ENCODE measurements at places on chromosomes 2 and 18.

DNA sequence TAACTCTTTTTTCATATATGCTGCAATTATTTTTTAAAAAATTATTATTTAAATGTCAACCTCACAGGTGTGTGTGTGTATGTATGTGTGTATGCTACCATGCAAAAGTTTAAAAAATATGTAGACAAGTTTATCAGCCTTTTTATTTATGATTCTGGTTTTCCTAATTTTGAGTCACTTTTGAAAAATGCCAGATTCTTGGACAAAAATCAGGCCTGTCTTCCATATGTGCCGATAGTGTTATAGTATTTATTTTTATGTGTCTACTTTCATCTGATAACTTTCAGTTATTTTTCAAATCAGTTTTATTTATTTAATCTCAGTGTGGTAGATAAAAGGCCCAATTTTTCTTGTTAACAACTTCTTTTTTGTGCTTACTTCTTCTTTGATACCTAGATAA is 176.2 kb downstream of the RDH14 start:
- DNase-seq, result no peak

- no peak for DNase-seq
Measured at GRCh38 chr2:10467401-10467800, 19.3 kb upstream of the ODC1 start.

DNA sequence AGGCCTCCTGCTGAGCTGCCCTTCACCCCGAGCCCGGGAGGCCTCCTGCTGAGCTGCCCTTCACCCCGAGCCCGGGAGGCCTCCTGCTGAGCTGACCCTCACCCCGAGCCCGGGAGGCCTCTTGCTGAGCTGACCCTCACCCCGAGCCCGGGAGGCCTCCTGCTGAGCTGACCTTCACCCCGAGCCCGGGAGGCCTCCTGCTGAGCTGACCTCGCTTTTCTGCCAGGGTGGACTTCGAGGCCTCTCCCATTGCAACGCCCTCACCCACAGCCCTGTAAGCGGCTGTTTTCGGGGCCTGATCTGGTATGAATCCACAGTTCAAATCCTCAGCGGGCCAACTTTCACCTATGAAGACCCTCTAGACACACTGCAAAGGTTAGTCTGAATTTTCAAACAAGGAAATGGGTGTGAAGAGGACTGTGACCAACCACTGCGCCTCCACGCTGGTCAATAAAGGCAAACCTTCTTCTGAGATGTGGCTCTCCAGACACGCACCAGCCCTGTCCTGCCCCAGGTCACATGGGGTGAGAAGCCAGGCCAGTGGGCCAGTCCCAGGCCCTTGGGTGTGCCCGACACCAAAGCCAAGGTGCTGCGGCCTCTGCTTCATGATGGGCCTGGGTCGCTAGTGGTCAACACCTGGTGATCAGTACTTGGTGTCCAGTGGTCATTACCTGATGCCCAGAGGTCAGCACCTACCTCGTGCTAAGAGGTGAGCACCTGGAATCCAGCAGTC is 225.1 kb upstream of the SALL3 start:
- DNase-seq, result no peak

- peak; percentile 19 for DNase-seq
Measured at GRCh38 chr2:61262699-61263098, 100.7 kb downstream of the C2orf74 start.

DNA sequence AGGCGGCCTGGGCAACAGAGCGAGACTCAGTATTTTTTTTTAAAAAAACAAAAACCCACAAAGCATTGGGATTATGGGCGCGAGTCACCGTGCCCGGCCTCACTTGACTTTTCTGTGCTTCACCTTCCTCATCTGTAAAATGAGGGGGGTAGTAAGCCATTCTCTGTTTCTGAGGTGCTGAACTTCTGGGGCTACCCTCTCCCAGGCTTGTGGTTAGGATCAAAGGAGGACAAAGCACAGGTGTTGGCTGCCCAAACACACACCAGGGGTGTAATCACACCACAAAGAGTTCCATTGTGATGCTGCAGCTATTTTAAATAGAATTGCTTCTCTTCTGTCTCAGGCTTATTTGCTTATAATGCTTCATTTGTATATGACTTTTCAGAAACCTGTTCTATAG is 35.8 kb upstream of the INHBB start:
- no peak for DNase-seq

- DNase-seq, result no peak
Measured at GRCh38 chr2:86315084-86315483, 22.3 kb downstream of the REEP1 start.

DNA sequence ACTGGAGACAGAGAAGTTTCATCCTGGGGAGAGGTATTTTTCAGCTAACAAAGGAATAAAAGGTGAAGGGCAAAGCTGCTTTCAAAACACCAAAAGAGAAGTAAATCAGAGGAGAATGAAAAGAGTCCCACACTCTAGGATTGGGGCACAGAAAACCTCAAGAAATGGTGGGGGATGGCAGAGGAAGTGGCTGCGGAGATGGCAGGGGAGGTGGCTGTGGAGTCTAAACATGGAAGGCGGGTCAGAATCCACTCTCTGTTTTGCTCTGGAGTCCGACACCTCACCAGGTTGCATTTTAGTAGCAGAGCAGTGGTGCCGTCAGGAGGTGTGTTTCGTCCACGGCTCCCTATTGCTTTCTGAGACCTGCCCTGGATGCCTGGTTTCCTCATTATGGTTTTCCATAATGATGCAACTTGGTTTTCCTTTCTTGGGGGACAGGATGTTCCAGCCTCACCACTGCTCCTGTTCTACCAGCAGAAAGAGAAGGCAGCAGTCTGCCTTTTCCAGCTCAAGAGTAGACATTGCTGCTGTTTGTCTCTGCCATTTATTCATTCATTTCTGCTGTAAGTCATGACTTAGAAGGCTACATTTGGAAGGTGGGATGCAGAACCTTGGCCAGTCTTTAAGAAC is 188.7 kb downstream of the ANKRD44 start:
- no peak for DNase-seq

DNA sequence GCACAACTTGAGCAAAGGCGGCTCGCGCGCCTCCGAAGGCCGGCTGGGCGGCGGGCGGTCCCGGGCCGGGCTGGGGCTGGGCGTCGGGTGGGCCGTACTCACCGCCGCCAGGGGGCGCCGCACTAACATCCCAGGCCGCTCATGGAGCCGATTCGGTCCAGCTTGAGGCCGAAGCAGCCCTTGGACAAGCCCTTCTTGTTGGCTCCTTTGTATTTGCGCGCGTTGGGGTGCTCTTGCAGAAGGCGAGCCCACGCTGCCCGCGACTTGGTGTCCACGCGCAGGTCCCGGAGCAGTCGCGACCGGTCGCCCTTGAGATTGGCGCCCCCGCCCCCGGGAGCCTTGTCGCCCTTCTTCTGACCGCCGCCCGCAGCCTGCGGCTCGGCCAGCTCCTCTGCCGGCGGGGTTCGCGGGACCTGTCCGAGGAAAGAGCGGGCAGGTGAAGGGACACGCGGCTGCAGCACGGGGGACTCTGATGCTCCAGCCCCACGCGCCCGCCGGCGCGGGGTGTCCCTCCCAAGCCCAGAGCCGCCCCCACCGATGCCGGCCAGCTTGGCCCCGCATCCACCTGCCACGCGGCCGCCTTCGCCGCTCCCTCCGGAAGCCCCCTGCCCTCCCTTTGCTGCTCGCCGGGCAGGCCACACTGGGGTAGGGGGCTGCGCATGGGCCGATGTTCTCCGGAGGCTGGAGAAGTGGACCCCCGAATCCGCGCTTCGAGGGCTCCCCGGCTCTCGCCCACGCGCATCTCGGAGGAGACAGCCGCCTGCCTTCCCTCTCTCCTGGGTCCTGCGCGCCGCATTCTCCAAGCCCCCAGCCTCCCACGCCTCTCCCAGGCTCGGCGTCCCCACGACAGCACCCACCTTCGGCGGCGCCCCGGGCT is 655 bp downstream of the NPPC start:
- DNase-seq, result peak; percentile 71

DNA sequence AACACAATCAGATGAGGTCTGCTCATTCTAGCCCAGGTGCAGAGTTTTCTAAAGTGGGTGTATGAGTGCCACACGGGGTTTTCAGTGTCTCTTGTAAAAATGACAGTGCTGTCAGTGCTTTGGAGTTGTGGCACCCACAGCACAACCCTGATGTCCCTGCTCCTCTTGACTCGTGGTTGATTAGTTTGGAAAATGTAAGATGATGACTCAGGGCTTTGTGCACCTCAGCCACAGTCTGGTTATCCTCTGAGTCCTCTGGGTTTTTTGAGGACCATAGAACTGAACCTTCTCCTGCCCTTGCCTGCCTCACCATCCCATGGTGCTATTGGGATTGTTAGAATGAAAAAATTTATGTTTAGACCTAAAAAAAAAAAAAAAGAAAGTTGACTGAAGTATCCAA is 105.6 kb downstream of the MYO1B start:
- peak; percentile 71 for DNase-seq

DNA sequence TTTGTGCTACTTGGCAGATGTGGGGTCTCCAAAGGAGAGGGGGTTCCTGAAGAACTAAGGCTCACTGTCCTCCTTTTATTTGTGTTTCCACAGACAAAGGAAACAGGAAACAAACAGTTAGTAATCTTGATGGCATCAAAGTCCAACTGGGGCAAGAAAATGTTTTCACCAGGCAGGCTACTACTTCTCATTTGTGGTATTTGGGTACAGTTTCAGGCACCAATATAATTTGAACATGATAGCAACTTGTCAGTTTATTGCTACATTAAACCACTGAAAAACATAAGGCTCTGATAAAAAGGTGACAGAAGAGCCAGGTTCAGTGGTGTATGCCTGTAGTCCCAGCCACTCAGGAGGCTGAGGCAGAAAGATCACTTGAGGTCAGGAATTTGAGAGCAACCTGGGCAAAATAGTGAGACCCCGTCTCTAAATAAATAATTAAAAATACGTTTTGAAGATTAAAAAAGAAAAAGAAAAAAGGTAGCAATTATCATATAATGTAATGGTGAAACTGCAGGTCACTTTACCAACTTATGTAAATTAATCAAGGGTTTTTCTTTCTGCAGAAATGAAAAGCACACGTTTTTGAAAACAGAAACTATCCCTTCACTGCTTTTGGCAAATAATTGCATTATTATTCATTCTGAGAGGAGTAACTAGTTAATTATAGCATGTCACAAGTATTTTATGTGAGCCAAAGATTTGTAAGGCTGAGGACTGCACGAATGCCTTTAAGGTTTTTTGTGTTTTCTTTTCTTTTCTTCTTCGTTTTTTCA is 157.5 kb upstream of the CAVIN2 start:
- DNase-seq, result no peak

DNA sequence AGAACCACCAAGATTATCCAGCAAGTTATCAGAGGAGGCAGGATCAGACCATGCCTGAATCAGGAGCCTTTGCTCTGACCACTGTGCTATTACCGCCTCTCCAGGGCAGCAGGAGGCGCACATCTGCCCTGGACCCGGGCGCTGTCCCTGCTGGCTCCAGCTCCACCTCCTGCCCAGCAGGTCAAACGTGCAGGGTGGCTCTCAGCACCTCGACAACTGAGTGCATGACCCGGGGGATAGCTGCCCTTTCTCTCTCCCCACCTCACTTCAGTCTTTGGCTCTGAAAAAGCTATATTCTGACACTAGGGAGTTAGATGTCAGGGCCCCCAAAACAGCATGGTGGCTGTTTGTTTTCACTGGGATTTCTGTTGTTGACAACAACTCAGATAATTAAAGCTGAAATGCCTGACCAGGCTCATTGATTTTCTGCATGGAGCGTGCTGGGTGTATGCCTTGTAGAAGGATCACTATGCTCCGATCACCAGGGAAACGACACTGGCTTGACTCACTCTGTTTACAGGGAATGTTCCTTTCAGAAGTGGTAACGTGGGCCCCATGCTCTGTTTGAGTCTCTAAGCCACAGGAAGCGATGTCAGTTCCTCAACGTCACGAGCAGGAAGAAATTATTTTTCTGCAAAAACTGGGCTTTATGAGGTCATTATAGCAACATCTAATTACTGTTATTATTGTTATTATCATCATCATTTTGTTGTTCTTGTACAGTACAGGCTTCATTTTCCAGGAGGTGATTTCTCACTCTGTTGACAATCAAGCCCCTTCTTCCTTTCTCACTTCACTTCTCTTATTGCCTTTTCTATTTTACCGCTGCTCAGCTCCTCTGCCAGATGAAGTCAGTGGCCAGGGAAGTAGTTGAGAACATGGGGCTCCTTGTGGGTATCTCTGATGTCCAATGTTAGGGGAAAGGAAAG is 125.6 kb downstream of the PLB1 start:
- DNase-seq, result peak; percentile 92

- DNase-seq, result no peak
Measured at GRCh38 chr2:190062601-190063000, at the start of gene MSTN. Gene MSTN, minus strand, starts transcription at chr2:190062729. Its CDS starts 133 bp downstream, at chr2:190062596.

DNA sequence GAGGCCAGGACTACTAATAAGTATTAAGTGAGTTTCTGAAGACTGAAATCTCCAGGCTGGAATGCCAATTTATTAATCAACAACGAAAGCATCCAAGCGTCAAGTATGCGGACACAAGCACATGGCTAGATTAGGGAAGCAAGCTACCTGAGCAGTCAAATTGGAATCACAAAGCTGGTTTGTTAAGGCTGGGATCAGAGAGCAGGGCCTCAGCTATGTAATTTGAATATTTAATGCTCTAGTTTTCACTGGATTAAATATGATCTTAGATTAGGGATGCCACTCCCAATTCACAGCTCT is 5.7 kb downstream of the CCL20 start:
- no peak for DNase-seq

GRCh38 chr2:204900487-204900886 is 355.2 kb downstream of the PARD3B start:
- DNase-seq, result no peak

DNA sequence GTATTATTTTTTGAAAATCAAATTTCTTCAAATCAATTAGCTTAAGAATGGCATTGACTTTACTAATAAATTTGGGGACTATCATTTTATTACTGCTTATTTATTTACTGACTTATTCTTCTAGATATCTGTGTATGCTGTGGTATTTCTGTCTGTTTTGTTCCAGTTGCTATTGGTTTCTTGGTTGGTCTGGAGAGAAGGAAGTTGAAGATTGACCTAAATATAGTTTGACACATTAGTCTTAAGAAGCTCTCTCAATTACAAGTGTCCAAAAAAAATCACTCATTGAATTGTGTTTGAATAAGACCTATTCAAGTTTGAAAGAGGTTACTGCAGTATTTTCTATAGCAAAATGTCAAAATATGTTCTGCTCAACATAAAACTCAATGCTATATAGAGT is 153.3 kb upstream of the KYNU start:
- DNase-seq, result no peak

- DNase-seq, result peak; percentile 46
Measured at GRCh38 chr18:36392164-36392978, 94.9 kb downstream of the FHOD3 start.

DNA sequence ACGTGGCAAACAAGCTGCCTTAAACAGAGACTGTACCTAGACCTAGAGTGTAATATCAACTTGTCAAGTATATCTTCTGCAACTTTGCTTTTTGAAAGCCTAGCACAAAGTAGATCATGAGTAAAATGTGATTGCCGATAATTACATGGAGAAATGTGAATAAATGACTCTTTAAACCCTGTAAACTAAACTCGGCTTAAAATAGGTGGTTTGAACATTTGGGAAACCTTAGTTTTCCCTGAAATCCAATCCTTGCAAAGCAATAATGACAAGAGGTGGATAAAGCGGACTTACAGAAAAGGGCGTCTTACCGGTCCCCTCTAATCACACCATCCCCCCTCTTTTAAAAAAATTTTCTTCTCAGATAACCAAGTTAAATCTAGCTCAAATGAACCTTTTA is 549 bp upstream of the PSMD14 start:
- DNase-seq, result no peak

GRCh38 chr2:129906139-129906860 is 73.2 kb upstream of the RAB6C start:
- DNase-seq, result no peak

GRCh38 chr2:229081411-229081810 is 189.7 kb downstream of the PID1 start:
- no peak for DNase-seq

- DNase-seq, result no peak
Measured at GRCh38 chr18:71079606-71080005, 790.8 kb downstream of the SOCS6 start.

Measured in fibroblast of skin of right biceps (primary cell).